Posterior vena cava (tissue), 2 donors: ENCODE measurements at places on chromosomes 5 and 9. TPM values are rescaled to one million over a fixed set of nuclear protein-coding genes. Genes with fewer than 3 reads are reported as not detected.

DNA sequence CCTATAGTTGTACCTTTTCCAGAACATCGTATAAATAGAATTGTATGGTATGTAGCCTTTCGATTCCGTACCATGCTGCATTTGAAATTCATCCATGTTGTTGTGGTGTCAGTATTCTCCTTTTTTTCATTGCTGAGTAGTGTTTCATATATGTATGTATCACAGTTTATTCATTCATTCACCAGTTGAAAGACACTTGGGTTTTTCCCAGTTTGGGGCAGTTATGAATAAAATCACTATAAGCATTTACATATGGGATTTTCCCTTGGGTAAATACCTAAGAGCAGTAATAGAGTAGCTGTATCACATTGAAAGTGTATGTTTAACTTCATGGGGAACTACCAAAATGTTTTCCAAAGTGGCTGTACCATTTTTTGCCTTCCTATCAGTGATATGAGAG lies 16.1 kb upstream of the FKTN start:
- no peak for DNase-seq

GRCh38 chr9:69985971-69986370 lies 57.7 kb upstream of the MAMDC2 start:
- DNase-seq = no peak

Gene PPIC
- total RNA-seq = 76.8 TPM

Gene C9orf153
- 0.24 TPM for total RNA-seq

Gene MAMDC2
- total RNA-seq = 48.1 TPM

Gene DBN1
- 121 TPM for total RNA-seq
